ENCODE measurements at places on chromosomes 5 and 9.
A peak's percentile ranks its signal among the peaks of the same experiment; 100 is the strongest.

GRCh38 chr9:71955300-71955915 lies 44.0 kb downstream of the C9orf85 start:
- DNase-seq: no peak

- no peak for DNase-seq
These were observed 28.8 kb downstream of the PPP2R2B start for GRCh38 chr5:146849694-146850303.

GRCh38 chr5:97874491-97874890 lies 691.4 kb upstream of the RIOK2 start:
- DNase-seq: no peak

DNA sequence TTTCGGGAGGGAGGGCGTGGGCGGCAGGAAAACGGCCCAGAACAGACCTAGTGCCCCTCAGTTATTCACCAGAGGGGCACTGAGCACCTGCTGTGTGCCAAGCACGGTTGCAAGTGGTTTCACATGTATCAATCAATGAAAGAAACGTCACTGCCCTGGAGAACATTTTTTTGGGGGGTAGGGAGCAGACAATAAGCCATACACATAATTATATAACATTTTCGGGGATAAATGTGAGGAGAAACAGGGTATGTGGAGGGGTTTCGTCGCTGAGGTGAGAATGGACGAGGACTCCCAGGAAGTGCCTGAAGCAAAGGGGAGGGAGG lies 444 bp upstream of the ZNF354A start:
- no peak for DNase-seq

GRCh38 chr9:124389146-124389939 lies 25.9 kb downstream of the PSMB7 start:
- DNase-seq: no peak

GRCh38 chr5:139439013-139439903 lies at the start of gene DNAJC18:
DNAJC18 (minus strand) TSS chr5:139439525; CDS start chr5:139439445, 80 bp downstream.
- peak; percentile 91 for DNase-seq

- DNase-seq: no peak
These were observed 462.9 kb downstream of the DMRT2 start for GRCh38 chr9:1513105-1513504.

GRCh38 chr5:141734501-141735229 lies 52.6 kb upstream of the ARAP3 start:
- no peak for DNase-seq

DNA sequence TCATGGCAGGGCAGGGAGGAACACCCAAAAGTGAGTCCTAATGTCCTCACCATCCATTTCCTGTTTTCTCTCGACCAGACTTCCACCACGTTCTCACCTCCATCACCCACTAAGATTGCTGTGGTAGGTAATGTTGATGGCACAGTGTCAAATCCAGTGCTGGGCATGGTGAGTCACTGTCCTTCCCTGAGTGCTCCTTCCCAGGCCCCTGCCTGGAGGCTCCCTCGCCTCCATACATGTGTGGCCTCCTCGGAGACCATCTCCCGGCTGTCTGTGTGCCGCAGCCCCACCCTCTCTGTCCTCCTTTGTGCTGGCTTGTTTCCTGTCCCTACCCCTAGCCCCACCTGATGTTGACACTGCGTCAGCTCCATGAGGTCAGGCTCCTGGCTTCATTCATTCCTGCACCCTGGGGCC lies 177.5 kb downstream of the SYK start:
- no peak for DNase-seq

DNA sequence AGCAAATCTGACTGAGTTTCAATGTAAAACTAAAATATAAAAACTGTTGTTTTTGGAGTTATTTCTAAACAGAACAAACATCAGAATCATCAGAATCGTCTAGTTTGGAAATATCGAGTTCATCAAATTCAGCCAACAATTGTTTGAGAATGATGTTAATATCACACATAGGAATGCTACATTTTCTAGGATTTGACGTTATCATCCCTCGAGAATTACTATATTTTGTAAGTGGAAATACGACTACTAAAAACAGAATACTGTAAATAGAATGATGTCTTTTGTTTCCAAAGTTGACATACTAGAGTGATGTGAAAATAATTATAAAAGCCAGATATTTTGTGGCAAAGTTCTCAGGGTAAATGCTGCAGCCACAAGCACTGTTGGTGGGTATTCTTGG lies 805.9 kb downstream of the TLE1 start:
- DNase-seq: no peak

DNA sequence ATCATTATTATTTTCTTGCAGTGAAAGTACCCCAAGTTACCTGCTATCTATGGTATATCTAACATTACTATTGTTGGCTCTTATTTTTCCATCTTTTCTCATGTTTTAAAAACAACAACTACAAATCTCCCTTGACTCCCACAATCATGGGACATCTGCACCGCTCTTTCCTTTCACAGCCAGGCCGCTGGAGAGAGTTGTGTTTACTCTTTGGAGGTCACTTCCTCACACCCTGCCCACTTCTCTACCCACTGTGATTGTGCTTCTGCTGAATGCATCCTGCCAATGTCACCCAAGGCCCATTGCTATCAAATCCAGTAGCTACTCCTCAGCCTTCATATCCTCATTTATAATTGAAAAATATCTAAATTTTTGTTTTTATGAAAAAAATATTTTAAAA lies 29.7 kb downstream of the SLC28A3 start:
- no peak for DNase-seq

GRCh38 chr5:122091936-122092600 lies 14.0 kb upstream of the LOX start:
- no peak for DNase-seq

GRCh38 chr5:170154744-170155143 lies 49.0 kb downstream of the FOXI1 start:
- DNase-seq: no peak

GRCh38 chr9:108012405-108012804 lies 522.8 kb upstream of the KLF4 start:
- no peak for DNase-seq

DNA sequence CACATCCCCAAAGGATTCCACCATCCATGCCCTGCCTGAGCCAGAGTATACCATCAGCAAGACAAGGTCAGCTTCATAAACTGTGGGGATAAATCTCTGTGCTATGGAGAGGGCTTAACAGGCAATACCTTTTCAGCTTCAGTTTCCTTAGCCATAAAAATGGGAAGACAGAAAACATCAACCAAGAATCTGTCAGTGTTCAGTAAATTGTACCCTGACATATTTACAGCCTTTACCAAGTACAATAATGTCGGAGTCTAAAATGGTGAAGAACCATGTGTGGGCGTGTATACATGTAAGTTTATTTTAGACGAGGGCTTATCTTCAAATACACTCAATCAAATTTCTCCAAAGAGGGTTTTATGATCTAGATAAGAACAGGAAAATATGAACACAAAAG lies 94.7 kb downstream of the ELAVL2 start:
- no peak for DNase-seq

GRCh38 chr9:94937214-94937903 lies 210.9 kb downstream of the AOPEP start:
- peak; percentile 18 for DNase-seq

- DNase-seq: no peak
These were observed 163.4 kb upstream of the CD180 start for GRCh38 chr5:67360047-67360446.

DNA sequence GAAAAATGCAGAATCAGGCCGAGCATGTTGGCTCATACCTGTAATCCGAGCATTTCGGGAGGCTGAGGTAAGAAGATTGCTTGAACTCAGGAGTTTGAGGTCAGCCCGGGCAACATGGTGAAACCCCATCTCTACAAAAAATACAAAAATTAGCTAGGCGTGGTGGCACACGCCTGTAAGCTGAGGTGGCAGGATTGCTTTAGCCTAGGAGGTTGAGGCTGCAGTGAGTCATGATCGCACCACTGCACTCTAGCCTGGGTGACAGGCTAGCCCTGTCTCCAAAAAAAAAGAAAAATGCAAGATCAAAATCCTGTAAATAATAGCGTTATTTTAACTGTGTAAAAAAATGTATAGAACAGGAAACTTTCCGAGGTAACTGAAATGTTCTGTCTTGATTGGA lies 39.4 kb downstream of the RNF44 start:
- no peak for DNase-seq

DNA sequence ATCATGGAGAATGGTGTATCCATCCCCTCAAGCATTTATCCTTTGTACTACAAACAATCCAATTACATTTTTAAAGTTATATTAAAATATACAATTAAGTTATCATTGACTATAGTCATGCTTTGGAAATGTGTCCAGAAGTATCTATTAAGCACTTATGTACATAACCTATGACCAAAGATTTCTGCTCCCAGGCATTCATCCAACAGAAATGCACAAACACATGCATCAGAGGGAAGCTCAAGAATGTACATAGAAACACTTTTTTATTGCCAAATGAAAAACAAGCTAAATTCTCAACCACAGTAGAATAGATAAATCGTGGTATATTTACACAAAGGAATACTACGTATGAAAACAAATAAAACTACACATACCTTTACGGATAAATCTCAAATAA lies 700.5 kb upstream of the ZNF608 start:
- no peak for DNase-seq

GRCh38 chr5:6820851-6821479 lies 107.7 kb downstream of the TENT4A start:
- peak; percentile 23 for DNase-seq

DNA sequence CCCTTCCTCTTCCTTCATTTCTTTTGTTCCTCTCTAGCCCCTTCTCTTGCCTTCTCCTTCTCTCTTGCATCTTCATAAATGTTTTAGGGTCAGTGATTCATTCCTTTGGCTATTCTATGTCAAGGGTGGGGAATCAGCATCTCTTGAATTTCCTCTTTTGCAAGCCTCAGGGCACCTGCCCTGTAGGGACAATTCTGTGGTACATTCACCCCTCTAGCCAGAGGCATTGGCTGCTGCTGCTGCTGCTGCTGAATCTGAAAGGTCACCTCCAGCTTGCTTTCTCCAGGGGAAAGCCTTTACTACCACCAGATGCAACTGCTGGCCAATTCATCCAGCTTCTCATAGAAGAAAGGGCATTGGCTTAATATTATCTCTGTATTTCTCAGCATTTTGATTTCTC lies 87.3 kb downstream of the INSYN2B start:
- no peak for DNase-seq

GRCh38 chr5:3602785-3603502 lies 7.3 kb downstream of the IRX1 start:
- no peak for DNase-seq

GRCh38 chr5:36719282-36719681 lies 112.9 kb downstream of the SLC1A3 start:
- DNase-seq: no peak

GRCh38 chr5:119250946-119251901 lies 104.6 kb upstream of the TNFAIP8 start:
- DNase-seq: no peak

DNA sequence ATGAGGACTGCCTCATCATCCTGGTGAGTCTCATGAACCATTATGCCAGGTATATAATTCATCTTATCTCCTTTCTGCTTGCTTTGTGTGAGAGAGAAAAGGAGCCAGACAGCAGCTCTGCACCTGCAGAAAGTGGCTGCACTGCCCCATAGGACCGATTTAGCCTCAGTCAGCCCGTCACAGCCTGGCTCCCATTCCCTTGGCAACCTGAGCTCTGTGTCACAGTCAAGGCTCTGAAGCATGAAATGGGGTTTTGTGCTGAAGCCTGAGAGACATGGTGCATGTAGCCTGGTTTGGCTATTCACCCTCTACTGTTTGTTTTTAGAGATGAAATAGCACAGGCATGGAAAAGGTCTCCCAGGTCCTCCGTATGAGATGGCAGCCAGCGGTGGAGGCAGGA lies 198.3 kb downstream of the KCTD16 start:
- DNase-seq: no peak

DNA sequence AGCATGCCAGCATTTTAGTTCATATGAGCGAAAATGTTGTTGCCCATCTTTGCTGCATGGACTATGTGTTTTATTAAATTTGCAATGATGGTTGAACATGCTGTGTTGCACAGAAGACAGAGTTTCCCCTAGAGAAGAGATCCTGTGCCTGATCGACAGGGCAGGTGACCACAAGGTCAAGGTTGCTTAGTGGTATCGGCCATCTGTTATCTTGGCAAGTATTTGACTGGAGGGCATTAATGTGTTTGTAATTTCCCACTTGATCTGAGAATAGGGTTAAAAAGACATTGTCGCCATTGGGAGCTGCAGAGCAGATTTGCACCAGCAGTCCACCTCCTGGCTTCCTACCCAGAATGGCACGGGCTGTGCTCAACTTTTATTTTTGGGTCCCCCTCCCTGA lies 1523.6 kb upstream of the WWC1 start:
- DNase-seq: no peak

DNA sequence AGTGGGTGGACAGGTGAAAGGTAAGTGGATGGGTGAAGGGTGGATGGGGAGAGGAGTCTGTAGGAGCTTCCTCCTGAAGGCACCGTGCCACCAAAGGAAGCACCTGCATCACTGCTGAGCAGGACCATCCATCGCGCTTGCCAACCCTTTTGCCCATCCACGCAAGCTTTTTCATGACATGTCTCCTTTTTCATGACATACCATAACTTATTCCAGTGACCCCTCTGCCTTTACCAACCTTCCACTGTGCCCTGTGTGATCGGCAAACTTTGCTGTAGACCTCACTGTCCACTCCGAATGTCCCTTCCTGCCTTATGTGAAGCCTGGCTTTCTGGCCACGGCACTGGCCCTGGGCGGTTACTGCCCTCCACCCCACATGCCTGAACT lies 13.4 kb downstream of the FLT4 start:
- no peak for DNase-seq

- DNase-seq: no peak
These were observed 11.3 kb downstream of the TNC start for GRCh38 chr9:115106642-115107041.

GRCh38 chr9:117093891-117094844 lies 320.7 kb downstream of the ASTN2 start:
- no peak for DNase-seq

- no peak for DNase-seq
These were observed 1.3 kb downstream of the GADD45G start for GRCh38 chr9:89606049-89606623.

DNA sequence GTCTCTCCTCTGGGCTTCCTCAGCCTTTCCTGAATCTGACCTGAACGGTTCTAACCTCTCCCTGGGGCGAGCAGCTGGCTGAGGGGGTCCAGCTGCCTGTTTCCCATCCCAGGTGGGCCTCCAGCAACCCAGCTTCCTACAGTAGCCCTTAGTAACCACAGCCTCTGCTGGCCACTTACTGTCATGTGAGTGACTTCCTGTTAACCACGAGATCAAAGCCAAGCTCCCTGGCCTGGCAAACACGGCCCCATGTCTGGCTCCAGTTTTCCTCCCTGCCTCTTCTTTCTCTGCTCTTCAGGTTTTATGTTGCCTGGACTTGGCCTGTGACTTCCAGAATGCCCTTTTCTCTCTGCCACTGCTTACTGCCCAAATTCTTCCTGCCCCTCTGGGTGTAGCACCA lies 47.2 kb upstream of the DAB2IP start:
- DNase-seq: no peak

- DNase-seq: no peak
These were observed 20.3 kb downstream of the LPCAT1 start for GRCh38 chr5:1503241-1504068.

- DNase-seq: no peak
These were observed 21.0 kb downstream of the DNAJA1 start for GRCh38 chr9:33046061-33046460.
